Activated CD4-positive, alpha-beta T cell treated with anti-CD3 and anti-CD28 coated beads, Interleukin-2, amount 10 ng/mL, durations not matched to agents 7 days and 5 days (primary cell): ENCODE measurements at places on chromosomes 7 and 10. TPM values are rescaled to one million over a fixed set of nuclear protein-coding genes. Genes with fewer than 3 reads are reported as not detected.

The NPFFR1 gene
- not detected for total RNA-seq

The LIPM gene
- not detected for total RNA-seq

DNA sequence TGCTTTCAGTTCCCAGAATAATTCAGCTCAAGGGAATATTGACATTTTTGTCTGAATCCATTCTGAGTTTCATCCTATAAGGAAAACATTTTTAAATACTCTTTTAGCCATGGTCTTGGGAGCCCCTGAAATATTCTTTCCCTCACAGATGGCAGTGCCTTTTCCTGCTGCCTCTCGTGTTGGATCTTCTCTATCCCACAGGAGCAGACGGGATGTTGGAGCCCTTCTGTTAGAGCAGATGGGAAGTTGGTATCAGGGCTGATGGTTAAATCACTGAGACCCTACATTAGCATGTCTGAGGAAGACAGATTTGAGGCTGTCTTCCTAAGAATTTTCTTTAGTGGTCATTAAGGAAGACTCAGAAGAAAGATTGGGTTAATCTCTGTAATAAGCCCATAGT, 737.8 kb downstream of the LRMDA start:
- no peak overlapping the region for H3K27ac ChIP-seq
- no peak overlapping the region for H3K4me3 ChIP-seq
- no peaks in the 10 kb centered on the region for H3K27me3 ChIP-seq
- DNase-seq: no peak

- no peak overlapping the region for H3K4me3 ChIP-seq
- H3K27ac ChIP-seq: no peak overlapping the region
- H3K27me3 ChIP-seq: no peaks in the 10 kb centered on the region
- no peaks in the 10 kb centered on the region for H3K36me3 ChIP-seq
- no peak for DNase-seq
Measured at GRCh38 chr10:76651154-76651553, 986.5 kb downstream of the KCNMA1 start.

GRCh38 chr7:152862006-152862405, 102.5 kb downstream of the ACTR3B start:
- H3K4me3 ChIP-seq: no peak overlapping the region
- no peak overlapping the region for H3K27ac ChIP-seq
- no peaks in the 10 kb centered on the region for H3K27me3 ChIP-seq
- no peaks in the 10 kb centered on the region for H3K4me1 ChIP-seq
